ENCODE measurements at places on chromosomes 7 and 10. TPM values are rescaled to one million over a fixed set of nuclear protein-coding genes. Genes with fewer than 3 reads are reported as not detected.

The PDZD8 gene
- 18.7 TPM for total RNA-seq

The ASAH2 gene
- 0.32 TPM for total RNA-seq

The OPALIN gene
- total RNA-seq, result not detected

The STEAP4 gene
- 21.7 TPM for total RNA-seq

The SAMD9 gene
- total RNA-seq, result 3.5 TPM

The NCAPG2 gene
- 5.0 TPM for total RNA-seq

- no peak for DNase-seq
These were observed 320.7 kb upstream of the MAGI2 start for GRCh38 chr7:79774150-79774549.

DNA sequence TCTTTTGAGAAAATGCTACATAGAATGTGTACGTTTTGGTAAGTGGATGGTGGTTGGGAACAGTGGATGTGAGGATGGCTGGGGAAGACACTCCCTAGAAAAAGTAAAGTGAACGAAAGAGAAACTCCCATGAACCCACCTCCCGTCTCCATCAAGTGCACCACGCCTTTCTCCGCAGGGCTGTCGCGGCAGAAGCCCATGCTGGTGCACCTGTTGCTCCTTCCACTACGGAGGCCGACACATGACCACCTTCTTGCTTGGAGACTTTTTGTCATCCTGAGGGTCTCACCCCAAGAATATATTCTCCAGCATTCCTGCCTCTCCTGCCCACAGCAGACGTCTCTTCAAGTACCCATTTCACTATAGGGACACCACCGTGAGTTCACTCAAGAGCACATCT, 630.4 kb upstream of the PFKP start:
- no peak for DNase-seq

DNA sequence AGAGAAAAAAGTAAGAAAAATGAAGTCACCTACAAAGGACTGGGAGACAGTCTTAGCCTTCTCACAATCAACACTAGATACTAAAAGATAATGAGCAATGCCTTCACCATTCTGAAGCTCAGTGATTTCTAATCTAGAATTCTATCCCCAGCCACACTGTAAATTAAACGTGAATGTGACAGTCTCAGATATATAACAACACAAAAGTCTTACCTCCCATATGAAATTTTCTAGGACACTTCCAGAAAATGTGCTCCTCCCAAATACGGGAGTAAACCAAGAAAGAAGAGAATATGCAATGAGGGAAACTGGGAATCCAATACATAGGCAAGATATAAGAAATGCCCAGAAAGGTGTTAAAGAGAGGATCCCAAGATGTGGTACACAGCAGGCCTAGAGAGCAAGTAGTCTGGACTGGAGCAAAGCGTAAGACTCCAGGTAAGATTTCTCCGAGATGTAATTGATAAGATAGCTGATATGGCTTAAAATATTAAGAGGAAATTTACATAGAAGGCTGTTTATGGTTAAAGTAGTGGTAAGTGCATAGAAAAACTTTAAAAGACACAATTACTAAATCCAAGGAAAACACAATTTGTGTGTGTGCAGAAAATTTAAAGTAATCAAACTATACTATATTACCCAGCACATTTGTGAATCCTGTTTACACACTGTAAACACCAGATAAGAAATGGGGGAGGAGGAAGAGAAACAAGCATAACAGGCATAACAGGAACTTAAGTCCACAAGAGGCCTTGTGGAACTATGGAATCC, 44.1 kb downstream of the SGMS1 start:
- DNase-seq, result no peak

DNA sequence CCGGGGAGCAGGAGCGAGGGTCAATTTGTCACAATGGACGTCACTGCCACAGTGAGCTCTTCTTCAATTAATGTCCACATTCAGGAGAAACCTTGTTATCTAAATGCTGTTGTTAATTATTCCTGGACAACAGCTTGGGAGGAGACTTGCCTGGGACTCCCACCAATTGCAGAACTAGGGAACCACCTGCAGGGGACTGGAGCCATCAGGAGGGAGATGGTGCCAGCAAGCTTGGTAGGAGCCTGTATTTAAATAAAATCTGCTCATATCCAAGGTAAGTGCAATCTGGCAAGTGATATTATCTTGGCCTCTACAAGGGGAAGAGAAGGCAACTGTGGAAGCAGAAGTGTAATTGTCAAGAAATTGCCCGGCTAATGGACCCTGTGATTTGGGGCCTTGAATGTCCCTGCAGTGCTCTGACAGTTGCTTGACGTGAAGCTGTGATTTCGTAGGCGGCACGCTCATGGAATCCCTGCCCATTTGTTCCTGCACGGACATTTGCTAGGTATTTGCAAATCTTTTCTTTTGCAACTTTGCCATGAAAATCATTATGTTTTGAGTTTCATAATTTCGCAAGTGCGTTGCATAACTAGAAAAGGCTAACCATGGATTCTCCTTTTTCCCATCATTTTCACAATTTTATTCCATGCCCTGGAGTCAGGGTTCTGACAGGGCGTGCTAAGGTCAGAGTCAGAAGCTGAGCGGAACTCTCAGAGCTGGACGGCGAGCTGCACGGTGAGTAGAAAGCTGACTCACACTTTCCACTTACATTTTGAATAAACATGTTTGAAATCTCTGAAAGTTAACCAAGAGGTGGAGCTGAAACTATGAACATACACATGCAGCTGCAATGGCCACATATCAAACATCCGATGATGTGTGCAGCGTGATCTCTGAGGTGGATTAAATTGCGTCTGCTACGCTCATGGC, 84.9 kb upstream of the TCERG1L start:
- DNase-seq, result no peak

DNA sequence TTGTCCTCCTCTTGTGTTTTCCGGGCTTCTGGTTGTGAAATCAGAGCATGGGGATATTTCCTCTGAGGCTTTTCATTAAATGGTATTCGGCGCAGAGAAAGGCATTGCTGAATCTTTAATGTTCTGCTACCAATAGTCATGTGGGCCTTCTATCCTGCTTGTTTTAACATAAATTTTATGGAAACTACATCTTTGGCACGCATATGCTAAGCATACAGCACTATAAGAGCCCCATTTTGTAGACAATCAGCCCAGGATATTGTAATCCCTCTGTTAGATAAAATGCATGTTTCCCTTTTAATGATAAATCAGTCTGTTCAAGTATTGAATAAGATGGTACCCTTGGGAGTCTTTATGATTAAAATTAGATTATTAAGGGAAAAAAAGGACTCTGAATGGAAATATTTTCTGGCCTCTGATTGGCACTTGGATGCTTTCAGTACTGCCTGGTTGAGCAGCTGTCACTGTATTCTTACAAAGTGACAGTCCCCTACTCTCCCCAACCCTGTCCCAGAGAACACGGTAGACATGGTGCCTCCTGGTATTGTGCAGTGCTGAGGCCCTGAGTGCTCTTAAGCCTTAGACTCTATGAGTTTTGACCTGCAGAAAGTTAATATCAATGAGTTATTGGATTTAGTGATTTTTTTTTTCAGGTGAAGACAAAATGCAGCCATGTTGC, 256.3 kb downstream of the POU6F2 start:
- DNase-seq, result no peak

- no peak for DNase-seq
These were observed 452.3 kb downstream of the DNAJB6 start for GRCh38 chr7:157789094-157789493.

DNA sequence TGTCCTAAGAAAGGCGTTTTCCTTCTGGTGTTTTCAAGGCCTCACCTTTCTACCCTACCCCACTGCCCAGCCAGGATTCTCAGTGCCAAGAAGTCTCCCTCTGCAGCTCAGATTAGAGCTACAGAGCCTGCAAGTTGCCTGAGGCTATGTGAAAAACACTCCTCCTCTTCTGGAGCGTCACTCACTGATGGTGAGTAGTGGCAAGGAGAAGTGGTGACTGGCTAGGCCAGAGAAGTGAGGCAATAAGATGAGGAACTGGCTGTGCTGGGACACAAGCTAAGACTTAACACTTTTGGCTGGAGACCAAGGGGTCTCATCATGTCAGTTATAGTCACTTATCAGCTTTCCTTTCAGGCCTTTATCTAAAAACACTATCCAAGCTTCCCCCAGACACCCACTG, 86.7 kb upstream of the PRKAR2B start:
- DNase-seq, result no peak

DNA sequence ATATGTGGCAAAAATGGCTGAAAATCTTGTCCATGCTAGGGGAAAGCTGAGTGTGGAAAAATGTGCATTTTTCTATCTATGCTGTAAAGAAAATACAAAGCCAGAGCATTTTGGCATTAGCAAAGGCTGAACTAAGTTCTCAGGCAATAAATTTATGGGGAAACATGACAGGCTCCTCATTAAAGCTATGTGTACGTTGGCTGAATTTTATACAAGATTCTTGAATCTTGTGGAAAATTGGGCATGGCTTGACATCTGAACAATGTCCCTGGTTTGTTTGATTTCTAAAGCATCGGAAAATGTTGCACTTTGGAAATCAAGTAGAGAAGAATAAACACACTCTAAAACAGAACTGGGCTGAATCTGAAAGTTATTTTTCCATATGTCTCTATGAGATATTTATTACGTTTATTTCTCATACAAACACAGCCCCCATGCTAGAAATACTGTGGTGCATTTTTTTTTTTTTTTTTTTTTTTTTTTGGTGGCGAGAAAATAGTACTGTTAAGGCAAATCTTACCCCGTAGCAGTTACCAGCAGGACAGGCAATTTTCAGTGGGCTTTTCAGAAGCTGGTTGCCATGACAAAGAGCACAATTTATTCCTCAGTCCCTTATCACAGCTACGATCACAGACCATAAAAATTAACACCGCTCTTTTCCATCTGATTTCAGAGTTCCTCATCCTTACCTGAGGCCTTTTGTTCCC, 16.9 kb downstream of the CPA1 start:
- no peak for DNase-seq

DNA sequence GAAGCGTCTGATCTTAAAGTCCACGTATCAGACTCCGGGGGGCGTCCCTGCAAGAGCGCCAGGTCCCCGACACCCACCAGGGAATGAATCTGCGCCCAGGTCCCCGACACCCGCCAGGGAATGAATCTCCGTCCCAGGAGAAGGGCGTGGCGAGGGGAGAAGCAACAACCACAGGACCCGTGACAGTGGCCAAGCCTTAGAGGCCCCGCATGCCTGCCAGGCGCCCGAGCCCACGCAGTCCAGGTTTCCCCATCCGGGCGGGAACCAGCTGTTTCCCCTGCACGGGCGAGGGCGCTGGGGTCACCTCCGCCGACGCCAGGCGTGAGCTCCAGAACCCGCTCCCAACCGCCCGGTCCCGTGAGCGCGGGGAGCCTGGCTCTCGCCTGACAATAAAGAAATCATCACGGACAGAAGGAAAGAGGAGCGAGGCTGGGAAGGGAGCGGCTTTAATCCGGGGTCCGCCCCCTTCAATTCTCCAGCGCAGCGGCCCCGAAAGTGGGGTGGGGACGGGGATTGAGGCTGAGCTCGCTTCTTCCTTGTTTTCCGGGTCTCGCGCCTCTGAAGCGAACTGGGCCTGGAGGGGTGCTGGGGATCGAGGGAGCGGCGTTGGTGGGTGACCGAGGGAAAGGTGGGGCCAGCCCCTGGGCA, 29.0 kb upstream of the BMS1 start:
- DNase-seq, result peak; percentile 55

DNA sequence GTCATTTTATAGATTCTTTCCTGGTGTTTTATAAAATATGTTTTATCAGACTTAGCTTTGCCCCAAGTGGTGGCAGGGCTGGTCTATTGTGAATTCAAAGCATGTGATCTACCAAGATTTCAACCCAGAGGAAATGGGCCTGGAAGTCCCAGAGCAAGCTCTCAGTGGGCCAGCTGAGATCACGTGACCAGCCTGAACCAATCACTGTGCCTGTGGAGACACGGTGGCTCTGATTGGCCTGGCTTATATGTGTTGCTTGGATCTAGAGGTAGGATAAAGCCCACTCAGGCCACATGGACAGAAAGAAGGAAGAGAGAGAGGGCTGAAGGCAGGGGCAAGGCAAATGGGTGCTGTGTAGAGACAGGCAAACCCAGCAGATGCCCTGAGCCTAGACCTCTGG, 65.5 kb upstream of the GATA3 start:
- no peak for DNase-seq

DNA sequence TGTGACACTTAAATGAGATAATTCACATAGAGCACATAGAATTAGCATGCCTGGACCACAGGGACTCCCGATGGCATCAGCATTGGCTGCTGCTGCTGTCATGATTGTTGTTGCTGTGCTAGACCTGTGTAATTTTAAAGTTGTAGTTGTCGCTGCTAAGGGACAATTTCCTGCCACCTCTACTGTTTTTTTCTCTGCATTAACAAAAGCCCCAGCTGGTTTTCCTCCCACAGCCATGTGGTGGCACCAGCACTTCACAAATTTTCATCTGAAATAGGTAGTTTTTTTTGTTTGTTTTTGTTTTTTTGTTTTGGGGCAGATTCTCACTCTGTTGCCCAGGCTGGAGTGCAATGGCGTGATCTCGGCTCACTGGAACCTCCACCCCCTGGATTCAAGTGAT, 25.4 kb upstream of the PRXL2A start:
- peak; percentile 33 for DNase-seq

GRCh38 chr7:35761871-35762677, 38.8 kb upstream of the SEPTIN7 start:
- no peak for DNase-seq

DNA sequence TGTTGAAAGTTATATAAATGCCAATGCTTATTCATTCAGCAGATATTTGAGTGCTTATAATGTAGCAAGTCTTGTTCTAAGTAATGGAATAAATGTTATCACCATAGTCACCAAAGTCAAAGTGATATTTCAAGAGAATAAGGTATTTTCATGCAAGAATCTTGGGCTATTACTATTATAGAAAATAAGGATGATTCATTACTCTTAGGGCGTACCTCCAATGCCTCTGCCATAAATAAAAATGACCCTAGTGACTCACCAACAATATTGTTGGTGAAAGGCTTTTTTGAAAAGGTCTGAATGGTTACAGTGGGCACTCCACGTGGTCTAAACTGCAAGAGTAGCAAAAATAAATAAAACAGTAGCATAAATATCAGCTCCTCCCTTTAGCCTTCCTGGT, 68.4 kb downstream of the RALA start:
- no peak for DNase-seq

DNA sequence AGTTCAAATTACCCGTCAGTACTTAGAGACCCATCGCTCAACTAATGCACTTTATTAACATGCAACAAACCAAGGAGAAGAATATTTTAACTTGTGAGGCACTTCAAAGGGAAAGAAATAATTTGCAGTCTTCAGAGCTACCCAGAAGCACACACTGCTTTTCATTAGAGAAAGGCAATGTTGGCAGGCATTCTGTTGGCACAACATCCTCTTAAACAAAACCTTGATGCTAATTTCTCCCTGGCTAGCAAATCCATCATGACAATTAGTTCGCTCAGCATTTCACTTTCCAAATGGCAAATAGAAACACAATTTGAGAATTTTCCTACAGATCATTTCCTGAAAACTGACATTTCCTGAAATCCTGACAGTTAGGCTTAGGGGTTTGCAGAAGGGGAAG, 155.6 kb upstream of the FAM13C start:
- DNase-seq, result no peak

DNA sequence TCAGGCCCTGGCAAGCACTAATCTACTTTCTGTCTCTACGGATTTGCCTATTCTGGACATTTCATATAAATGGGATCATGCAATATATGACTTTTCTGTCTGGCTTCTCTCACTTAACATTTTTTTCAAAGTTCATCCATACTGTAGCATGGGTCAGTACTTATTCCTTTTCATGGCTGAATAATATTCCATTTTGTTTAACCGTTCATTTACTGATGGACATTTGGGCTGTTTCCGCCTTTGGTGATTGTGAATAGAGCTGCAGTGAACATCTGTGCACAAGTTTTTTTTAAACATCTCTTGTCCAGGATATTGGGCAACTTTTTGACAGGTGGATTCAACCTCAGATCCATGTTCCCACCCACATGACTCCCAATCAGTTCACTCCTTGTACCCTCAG, 31.0 kb downstream of the AIFM2 start:
- no peak for DNase-seq

GRCh38 chr7:41695661-41696322, 7.1 kb downstream of the INHBA start:
- no peak for DNase-seq

Measured in left ventricle myocardium superior (tissue), 1 donor.